ENCODE measurements at places on chromosomes 2 and 18. TPM values are rescaled to one million over a fixed set of nuclear protein-coding genes. Genes with fewer than 3 reads are reported as not detected.

DNA sequence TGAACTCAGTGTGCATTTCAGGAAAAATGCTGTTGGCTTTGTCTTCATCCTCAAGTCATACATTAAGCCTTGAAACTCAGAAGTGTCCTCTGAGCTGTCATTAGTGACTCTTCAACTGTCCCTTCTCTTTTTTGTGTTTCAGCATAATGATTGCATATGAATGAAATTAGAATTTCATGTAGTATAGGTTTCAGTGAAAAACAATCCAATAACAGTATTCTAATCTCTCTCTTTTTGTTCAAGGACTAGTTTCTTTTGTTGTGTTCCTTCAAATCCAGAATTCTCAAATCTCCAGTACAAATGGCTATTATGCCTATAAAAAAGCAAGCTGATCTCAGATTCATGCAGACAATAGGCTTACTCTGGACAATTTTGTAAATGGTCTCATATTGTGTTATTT lies 133.5 kb downstream of the QPCT start:
- no peak for DNase-seq

- no peak for DNase-seq
These were observed 10.5 kb downstream of the CYB5A start for GRCh38 chr18:74281011-74281979.

- DNase-seq = no peak
These were observed 137.1 kb downstream of the LTBP1 start for GRCh38 chr2:33083699-33084387.

DNA sequence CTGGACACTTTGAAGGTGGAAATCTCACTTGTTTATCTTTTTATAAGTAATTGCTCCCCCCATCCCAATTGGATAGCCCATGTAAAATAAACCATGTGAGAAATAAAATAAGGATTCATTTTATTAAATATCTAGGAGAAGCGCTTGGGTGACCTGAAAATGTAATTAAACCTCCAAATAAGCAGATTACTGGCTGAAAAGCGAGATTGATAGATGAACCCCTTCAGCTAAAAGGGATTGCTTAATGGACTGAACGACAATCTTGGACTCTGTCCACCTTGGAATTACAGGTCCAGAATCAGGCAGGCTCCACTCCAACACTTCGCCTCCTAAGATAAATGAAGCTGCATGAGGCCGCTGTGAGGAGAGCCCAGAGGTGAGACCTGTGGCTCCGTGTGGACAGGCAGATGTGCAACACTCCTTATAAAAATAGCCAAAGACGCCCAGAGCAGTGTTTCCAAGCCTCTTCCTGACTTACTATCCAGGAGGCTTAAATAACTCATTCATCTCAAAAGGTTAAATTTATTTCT lies 441.5 kb downstream of the MTX2 start:
- no peak for DNase-seq

Gene TXNDC2
- polyA plus RNA-seq = not detected

GRCh38 chr2:215272918-215273317 lies 38.9 kb upstream of the ATIC start:
- DNase-seq = no peak

- DNase-seq = no peak
These were observed 136.9 kb downstream of the NRXN1 start for GRCh38 chr2:50895041-50895440.

DNA sequence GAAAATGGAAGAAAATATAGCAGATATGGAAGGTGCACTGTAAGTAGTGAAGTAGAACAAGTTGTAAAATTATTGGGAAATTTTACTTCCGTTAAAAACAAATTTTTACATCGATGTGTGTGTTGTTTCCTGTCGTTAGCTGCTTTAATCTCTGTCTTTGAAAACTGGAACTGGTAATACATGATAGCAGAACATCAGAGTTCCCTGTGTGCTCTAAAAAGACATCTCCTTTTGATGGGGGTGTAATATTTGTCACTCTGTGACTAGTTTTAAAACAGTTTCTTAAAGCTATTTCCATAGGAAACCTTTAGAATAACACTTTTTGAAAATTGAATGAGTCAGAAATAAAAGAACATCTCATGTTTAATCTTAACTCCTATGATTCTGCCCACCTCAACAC lies 43.5 kb downstream of the COX7A2L start:
- no peak for DNase-seq
